ENCODE measurements at places on chromosomes 3 and 15.

- peaks cover 29% of the 10 kb centered on the region for H3K4me1 ChIP-seq
- peak overlapping the region; percentile 16 for H3K27ac ChIP-seq
- peaks cover 14% of the 10 kb centered on the region for H3K27me3 ChIP-seq
- DNase-seq, result no peak
- peak overlapping the region; percentile 75 for H3K4me3 ChIP-seq
- H3K36me3 ChIP-seq, result peaks cover 4% of the 10 kb centered on the region
Observed at GRCh38 chr3:127824151-127824825, 2.0 kb upstream of the MGLL start.

DNA sequence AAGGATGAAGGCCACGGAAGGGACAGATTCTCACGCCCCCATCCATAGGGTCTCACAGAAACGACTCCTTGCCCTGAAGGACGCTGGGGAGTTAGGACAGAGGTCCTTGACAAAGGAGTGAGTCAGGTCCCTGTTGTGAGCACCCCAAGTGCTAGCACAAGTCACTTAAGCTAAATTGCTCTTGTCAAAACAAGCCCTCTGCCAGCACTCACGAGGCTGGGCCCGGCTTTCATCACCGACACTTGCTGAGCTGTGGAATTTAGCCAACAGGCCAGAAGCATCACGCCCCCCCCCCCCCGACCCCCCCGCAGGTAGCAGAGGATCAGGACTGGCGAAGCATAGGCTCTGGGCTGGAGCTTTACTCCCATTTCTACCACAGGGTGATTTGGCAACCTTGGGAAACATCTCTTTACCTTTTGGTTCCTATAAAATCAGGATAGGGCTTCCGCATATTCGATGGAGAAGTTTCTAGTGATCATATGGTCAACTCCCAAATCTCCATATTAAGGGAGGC lies 75.4 kb downstream of the ADCY5 start:
- no peak overlapping the region for H3K27ac ChIP-seq
- H3K4me1 ChIP-seq, result no peaks in the 10 kb centered on the region
- H3K4me3 ChIP-seq, result no peak overlapping the region
- H3K27me3 ChIP-seq, result peaks cover 11% of the 10 kb centered on the region
- no peak for DNase-seq

DNA sequence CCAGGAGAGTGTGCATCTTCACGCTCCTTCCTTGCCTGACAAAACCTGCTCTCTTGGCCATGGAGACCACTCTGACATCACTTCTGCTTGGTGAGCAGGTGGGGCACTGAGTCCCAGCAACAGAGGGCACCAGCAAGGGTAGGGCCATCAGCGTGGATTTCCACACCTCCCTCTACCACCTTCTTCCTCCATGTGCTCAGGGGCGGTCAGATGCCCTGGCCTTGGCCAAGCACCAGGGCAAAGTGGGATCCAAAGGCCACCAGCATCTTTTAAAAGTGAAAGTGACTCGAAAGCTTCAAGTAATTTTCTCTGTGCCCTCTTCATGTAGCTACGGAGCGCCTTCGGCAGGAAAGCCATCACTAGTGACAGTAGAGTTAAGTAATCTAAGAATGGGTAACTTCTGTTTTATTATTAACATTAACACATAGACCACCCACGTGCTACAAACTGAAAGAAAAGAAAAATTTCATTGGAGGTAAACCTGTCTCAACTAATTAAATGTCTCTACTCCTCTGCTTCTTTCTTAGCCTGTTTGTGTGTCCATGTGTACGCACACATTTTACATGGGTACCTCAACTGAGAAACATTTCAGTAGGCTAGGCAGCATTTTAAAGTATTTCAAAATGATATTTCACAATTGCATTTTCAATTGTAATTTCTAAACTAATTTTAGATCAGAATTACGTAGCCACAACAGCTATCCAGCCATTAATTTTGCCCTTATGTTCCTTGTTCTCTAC lies 57.9 kb downstream of the CHSY1 start:
- H3K27ac ChIP-seq, result no peak overlapping the region
- H3K4me3 ChIP-seq, result no peak overlapping the region
- H3K36me3 ChIP-seq, result peaks cover 4% of the 10 kb centered on the region
- DNase-seq, result no peak
- H3K4me1 ChIP-seq, result peaks cover 49% of the 10 kb centered on the region

- H3K27ac ChIP-seq, result no peak overlapping the region
- H3K4me1 ChIP-seq, result no peaks in the 10 kb centered on the region
- H3K4me3 ChIP-seq, result no peak overlapping the region
- no peak for DNase-seq
- H3K36me3 ChIP-seq, result no peaks in the 10 kb centered on the region
Observed at GRCh38 chr3:120424976-120425570, 25.7 kb downstream of the FSTL1 start.

DNA sequence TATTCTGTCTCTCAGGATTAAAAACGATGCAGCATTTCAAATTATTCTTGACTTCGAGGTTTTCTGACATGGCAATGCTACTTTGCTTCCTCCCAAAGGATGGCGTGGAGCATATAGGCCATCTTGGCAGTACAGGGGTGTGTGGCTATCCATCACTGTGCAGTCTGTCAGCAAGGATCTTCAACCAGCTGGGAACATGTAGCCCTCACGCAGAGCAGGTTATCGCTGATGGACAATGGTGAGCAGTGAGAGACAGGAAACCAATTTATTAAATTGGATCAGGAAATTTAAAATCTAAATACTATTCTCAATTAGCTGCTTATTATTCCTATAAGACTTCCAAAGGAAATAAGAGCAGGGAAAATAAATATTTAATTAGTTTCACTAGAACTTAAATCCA lies 615.3 kb downstream of the OTOL1 start:
- H3K4me1 ChIP-seq, result no peaks in the 10 kb centered on the region
- H3K4me3 ChIP-seq, result no peak overlapping the region
- no peaks in the 10 kb centered on the region for H3K36me3 ChIP-seq
- no peak overlapping the region for H3K27ac ChIP-seq

DNA sequence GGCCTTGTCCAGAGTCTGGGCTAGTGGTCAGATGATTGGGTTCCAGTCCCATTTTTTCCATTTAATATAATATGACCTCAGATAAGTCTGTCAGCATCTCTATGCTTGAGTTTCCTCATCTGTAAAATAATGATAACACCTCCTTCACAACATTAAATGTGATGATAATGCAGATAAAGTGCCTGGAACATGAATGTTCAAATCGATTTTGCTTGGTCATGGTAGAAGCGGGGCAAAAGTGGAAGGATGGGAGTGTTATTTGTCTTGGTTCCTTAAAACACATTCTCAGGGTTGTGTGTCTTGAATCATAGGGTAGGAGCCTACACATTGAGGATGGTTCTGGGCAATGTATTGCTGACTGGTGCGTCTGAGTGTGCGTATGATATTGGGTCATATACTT lies 16.9 kb downstream of the ARIH2 start:
- H3K27me3 ChIP-seq, result no peaks in the 10 kb centered on the region
- DNase-seq, result no peak
- H3K4me3 ChIP-seq, result no peak overlapping the region
- H3K36me3 ChIP-seq, result peaks cover 60% of the 10 kb centered on the region
- no peak overlapping the region for H3K27ac ChIP-seq

DNA sequence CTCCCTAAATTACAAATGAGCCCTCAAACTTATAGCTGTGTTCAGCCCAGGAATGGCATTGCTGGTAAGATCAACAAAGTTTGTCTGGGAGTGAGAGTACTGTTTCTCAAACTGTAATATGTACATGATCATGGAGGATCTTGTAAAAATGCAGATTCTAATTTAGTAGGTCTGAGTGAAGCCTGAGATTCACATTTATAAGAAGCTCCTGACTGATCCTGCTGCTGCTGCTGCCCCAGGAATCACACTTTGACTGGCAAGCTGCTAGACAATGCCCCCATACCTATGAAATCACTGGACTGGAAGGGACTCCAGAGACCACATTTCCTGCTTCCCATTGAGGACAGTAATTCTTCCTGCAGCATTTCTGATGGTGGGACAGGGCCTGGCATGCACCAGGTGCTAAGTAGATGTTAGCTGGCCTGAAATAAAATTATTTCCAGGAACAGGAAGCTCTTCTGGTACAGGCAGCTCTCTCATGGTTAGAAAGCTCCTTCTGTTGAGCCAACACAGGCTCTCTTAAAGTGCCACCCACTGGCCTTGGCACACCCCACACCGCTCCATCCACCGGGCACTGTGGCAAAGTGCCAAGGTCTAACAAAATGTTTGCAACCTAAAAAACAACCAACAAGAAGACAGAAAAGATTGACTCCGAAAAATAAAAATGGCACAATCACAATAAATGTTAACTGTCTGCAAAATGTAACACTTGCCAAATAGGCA lies 36.7 kb upstream of the ZNF710 start:
- no peak overlapping the region for H3K27ac ChIP-seq
- no peak overlapping the region for H3K4me3 ChIP-seq
- H3K36me3 ChIP-seq, result no peaks in the 10 kb centered on the region

- H3K27ac ChIP-seq, result no peak overlapping the region
- no peaks in the 10 kb centered on the region for H3K27me3 ChIP-seq
- no peak for DNase-seq
- no peak overlapping the region for H3K4me3 ChIP-seq
- H3K4me1 ChIP-seq, result peaks cover 7% of the 10 kb centered on the region
- H3K36me3 ChIP-seq, result no peaks in the 10 kb centered on the region
Observed at GRCh38 chr3:52149021-52149420, 5.2 kb downstream of the POC1A start.

- H3K36me3 ChIP-seq, result no peaks in the 10 kb centered on the region
- H3K4me3 ChIP-seq, result no peak overlapping the region
- no peak overlapping the region for H3K27ac ChIP-seq
- no peaks in the 10 kb centered on the region for H3K4me1 ChIP-seq
Observed at GRCh38 chr3:80889535-80889934, 871.9 kb downstream of the GBE1 start.

- no peaks in the 10 kb centered on the region for H3K36me3 ChIP-seq
- H3K4me1 ChIP-seq, result no peaks in the 10 kb centered on the region
- no peak overlapping the region for H3K4me3 ChIP-seq
- DNase-seq, result no peak
Observed at GRCh38 chr3:155603302-155603701, 141.6 kb downstream of the PLCH1 start.

DNA sequence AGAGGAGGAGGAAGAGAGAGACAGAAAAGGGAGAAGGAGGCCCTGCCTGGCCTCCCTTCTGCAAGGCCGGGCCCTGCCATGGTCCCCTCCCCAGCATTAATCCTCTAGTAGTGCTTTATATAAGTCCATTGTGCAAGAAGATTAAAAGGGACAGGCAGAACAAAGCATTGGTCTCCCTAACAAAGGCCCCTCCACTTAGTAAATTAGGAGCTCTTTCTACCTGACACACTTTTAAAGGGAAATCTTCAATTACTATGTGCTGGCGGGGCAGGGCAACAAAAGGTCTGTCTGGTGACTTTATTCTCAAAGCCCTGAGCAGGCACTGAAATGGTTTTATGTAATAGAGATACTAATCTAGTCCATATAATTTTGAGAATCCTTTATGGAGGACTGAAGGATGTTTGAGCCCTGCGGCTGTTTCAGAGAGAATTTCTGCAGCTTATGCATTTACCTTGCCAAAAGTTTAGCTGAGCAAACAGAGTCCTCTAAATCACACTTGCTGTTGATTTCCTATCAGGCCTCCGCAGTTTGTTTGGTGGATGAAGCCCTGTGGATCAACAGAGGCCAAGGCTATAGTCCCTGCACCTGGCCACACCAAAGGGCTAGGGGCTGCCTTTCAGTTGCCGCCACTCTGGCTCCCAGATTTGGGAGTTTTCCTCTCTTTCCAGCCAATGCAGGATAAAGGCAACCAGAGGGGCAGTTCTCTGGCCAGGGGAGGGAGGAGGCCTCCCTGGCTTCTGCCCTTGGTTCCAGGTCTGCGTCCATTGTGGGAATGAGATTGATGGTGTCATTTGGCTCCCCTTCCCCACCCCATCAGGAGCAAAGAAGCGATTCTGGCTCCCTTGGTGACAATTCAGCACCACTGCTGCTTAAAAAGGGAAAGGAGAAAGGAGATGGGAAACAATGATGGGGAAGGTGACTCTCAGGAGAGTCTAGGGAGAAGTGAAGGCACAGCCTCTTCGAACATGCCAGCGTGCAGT lies 148.0 kb downstream of the MEGF11 start:
- no peak for DNase-seq
- no peak overlapping the region for H3K27ac ChIP-seq
- no peaks in the 10 kb centered on the region for H3K4me1 ChIP-seq
- no peak overlapping the region for H3K4me3 ChIP-seq
- H3K27me3 ChIP-seq, result peaks cover 35% of the 10 kb centered on the region
- H3K36me3 ChIP-seq, result no peaks in the 10 kb centered on the region

DNA sequence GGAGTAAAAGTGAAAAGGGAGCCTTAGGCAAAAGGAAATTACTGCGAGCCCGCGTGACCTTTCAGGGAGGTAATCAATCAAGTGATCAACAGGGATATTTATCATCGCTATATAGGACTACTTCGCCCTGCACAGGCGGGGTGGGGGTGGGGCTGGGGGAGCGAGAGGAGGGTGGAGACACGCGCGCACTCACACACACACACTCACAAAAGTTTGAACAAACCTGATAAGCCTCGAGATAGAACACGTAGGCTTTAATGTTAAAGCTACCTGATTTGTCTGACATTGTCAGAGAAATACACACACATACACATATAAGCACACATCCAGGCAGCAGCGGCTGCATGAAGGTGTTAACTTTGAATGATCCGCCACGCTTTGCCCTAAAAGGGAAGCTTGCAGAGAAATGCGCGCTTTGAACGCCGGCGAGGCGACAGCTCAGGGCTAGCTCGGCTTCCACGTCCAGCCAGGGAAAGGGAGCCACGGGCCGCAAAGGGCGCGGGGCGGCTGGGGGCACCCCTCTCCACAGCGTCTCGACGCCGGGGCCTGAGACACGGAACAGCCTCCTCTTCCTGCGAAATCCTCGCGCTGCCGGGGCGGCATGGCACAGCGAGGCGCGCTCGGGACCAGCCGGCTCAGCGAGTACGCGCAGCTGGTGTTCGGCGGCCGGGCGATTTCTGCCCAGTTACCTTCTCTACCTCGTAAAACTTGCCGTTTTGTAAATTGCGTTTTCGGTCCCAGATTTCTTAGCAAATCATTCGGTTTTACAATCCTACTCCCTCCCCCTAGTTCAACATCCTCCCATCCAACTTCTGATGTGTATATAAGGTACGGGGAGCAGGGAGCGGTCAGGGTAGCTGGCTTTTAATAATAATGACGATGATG lies 4.8 kb upstream of the MECOM start:
- peaks cover 29% of the 10 kb centered on the region for H3K4me1 ChIP-seq
- H3K27me3 ChIP-seq, result peaks cover 86% of the 10 kb centered on the region
- peak; percentile 35 for DNase-seq
- no peak overlapping the region for H3K27ac ChIP-seq

DNA sequence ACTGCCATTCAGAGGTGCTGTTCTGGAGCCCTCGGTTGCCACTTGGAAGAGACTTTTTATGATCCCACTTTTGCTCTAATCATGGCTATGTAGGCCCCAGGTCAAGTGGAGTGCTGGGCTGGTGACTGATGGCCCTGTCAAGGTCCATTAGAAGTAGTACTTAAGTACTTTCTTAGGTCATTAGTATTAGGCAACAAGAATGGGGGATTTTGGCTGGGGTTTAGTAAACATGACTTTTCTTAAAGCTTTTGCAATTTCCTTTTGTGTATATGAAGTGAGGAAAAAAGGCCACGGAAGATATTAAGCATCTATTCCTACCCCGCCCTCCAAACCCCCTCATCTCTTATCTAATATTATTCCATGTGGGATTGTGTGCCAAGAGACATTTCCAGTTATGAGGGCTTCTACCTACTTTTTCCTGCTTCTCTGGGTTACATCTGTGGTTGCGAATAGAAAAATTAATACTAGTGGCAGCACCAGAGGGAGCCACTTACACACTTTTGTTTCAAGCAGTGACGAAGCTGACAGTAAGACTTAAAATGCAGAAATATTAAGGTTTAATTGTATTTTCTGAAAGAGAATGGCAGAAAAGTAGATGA lies 13.9 kb downstream of the NLGN1 start:
- H3K27me3 ChIP-seq, result no peaks in the 10 kb centered on the region
- no peak overlapping the region for H3K27ac ChIP-seq
- H3K36me3 ChIP-seq, result no peaks in the 10 kb centered on the region

Data from activated B cell treated with CpG ODN at 0.5 μM for 24 hours (primary cell).